Muscle of back (tissue), 13 donors: ENCODE measurements at places on chromosomes 4 and X. TPM values are rescaled to one million over a fixed set of nuclear protein-coding genes. Genes with fewer than 3 reads are reported as not detected.

Gene HSFX1
- 1.2 TPM for polyA plus RNA-seq

Gene PPP1R3F
- polyA plus RNA-seq, result 7.0 TPM

Gene CXCL1
- 1.4 TPM for polyA plus RNA-seq

Gene PFKFB1
- 0.76 TPM for polyA plus RNA-seq

Gene VAMP7
- polyA plus RNA-seq, result 27.6 TPM

GRCh38 chr4:186560647-186561046 is 5.3 kb upstream of the MTNR1A start:
- no peak for DNase-seq

DNA sequence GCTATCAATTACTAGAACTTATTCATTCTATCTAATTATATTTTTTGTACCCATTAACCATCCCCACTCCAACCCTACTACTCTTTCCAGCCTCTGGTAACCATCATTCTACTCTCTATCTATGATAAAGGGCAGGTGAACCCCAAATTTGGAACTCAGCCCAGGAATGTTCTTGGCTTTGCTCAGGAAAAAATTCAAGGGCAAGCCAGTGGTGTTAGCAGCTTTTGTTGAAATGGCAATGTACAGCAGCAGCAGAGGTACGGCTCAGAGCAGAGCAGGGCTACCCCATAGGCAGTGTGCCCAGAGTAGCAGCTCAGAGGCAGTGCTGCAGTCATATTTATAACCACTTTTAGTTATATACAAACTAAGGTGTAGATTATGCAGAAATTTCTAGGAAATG is 138.2 kb downstream of the RNF150 start:
- DNase-seq, result no peak

- peak; percentile 7 for DNase-seq
Measured at GRCh38 chr4:23946299-23946698, 56.5 kb upstream of the PPARGC1A start.

- peak; percentile 95 for DNase-seq
Measured at GRCh38 chrX:102599084-102599950, at the start of gene ARMCX5. ARMCX5 (plus strand) TSS chrX:102599515; CDS start chrX:102602142, 2,627 bp downstream.

- DNase-seq, result no peak
Measured at GRCh38 chr4:186030795-186031194, 38.2 kb upstream of the TLR3 start.

- DNase-seq, result no peak
Measured at GRCh38 chr4:169657470-169658107, 37.2 kb downstream of the CLCN3 start.

- no peak for DNase-seq
Measured at GRCh38 chr4:116880625-116881024, 204.8 kb downstream of the TRAM1L1 start.

- no peak for DNase-seq
Measured at GRCh38 chr4:134132086-134132783, 69.4 kb downstream of the PABPC4L start.

- no peak for DNase-seq
Measured at GRCh38 chr4:4820261-4820660, 39.2 kb upstream of the MSX1 start.
